ENCODE measurements at places on chromosomes 13 and 19.

- DNase-seq: no peak
Observed at GRCh38 chr13:80348314-80348713, 7.4 kb upstream of the SPRY2 start.

DNA sequence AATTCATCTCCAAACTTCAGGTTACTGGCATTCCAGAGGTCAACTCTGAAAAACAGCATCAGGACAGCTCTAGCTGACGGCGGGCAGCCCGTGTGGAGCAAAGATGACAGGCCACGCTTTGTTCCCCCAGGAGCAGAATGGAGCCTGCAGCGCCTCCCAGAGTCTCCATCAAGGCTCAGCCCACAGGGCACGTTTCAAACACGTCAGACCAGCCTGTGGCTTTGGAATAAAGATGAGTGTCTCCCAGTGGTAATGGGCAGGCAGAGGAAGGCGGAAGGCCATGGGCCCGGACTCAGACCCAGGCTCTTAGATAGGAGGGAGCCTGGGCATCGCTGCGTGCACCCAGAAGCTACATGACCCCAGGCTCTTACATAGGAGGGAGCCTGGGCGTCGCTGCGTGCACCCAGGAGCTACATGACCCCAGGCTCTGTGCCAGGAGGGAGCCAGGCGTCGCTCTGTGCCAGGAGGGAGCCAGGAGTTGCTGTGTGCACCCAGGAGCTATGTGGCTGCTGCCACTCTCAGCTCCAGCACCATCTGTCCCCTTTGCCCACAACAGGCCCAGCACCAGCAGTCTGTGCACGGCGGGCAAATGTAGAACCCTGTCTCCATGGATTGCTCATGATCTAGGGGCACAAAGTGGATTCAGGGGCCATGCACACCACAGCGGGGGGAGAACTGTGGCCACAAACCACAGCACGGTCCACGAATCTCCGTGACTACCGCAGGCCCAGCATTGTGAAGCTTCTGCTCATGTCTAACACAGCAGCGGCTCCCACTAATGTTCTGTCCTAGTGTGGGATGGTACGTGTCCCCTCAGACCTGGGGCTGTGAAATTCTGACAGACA, 47.8 kb upstream of the C13orf46 start:
- no peak for DNase-seq

DNA sequence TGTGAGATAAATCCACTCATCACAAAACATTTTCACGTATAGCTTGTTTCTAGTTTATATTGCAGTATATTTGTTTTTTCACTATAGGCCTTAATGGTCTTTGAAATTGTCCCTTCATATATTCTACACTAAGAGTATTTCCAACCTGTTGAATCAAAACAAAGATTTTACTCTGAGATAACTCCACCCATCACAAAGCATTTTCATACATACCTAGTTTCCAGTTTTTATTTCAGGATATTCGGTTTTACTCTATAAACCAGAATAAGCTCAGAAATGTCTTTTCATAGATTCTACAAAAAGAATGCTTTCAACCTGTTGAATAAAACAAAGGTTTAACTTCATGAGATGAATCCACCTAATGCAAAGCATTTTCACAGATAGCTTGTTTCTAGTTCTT, 1528.7 kb downstream of the UQCRFS1 start:
- no peak for DNase-seq

DNA sequence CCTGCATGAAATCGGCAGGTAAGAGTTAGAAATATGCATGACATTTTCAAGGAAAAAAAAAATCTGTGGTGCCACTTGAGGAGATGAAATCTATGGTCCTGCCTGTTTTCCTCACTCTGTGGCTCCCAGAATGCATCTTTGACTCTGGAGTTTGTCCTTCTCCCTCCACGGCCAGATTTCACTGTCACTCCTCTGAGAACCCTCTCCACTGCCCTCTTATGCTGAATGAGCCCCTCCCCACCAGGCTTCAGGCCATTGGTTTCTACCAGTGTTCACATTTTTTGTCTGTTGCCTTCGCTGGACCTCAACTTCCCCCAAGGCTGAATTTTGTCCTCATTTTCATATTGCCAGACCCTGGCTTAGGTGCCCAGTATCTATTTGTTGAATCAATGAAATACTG, 235.0 kb downstream of the ZIC5 start:
- DNase-seq: no peak

- no peak for DNase-seq
Observed at GRCh38 chr13:49248622-49249002, 887 bp downstream of the CDADC1 start.

DNA sequence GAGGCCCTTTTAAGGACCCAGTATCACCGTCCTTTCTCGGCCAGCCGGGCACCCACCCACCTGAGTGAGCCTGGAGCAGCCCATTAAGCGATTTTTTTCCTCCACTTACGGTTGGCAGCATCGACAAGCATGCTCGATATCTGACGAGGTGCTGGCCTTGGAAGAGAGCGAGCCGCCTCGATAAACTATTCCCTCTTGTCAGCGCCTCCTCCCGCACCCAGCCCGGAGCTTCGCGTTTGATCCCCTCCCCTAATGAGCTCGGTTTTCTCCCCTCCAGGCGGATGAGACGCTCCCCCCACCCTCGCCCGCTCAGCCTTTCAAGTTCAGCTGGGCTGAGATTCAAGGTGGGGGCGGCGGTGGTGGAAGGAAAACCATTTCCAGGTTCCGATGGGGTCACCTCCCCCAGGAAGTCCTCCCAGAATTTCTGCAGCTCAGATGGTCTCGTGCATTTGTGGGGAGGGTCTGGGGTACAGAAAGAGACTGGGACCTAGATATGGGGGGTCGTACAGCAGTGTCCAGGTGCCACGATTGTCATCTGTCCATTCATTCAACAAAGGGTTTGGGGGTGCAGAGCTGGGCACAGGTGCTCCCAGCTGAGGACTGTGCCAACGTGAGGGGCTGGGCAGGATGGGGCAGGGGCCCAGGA, 18.9 kb upstream of the ONECUT3 start:
- DNase-seq: no peak

DNA sequence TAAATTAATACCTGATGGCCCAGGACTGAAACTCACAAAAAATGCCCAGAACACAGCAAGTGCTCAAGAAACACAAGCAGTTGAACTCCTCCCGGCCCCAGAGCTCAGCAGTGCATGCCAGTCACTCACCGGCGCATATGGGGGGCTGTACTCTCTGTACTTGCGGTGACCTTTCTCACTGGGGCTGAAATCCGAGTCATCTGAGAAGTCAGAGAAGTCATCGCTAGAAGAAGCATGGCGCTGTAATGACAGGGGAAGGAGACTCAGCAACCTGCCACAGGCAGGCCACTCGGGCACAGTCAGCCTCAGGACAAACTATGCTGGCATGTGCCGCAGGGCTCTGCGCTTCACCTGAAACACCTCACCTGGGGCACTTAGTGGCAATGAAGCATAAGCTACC, 19.7 kb downstream of the ZC3H4 start:
- no peak for DNase-seq

- no peak for DNase-seq
Observed at GRCh38 chr13:28408235-28408848, 86.6 kb downstream of the FLT1 start.

DNA sequence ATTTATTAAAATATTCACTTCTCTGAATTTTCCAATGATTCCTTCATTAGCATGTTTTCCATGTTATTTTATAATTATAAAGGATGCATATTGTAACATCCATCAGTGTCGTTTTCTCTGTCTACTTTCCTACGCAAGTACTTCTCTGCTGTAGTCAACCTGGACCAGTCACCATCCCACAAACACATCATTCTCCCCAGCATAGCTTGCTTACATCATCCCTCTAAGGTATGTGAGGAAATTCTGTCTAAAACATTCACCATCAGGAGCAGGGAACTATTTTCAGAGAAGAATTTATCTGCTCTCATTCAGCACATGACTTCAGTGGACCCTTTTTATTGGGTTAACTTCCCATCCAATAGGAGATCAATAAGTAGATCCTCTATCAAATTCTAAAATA, 806.1 kb upstream of the ARGLU1 start:
- no peak for DNase-seq

GRCh38 chr13:21060338-21061028, 903 bp downstream of the LATS2 start:
- DNase-seq: no peak

DNA sequence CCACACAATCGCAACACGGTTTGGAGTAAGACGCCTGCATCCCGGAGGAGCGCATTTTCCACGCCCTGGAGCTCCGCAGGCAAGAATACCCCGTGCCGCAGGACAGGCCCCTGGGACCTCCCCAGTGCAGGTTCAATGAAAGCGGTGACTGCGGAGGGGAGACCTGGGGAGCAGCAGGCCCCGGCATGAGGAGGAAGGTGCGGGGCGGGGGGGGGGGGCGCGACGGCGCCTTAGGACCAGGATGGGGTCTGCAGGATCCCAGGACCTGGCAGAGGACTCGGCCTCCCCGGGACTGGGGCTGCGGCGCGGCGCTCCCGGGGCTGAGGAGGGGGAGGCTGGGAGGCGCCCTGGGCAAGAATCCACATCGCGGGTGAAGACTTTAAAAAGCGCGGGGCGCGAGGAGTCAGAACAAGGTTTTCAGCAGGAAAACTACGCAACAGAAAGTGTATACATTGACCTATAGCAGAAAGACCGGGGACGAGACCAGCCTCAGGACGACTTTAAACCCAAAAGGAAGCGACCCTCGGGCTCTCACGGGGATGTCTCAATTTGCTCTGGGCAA, 432 bp downstream of the ZNF611 start:
- no peak for DNase-seq

DNA sequence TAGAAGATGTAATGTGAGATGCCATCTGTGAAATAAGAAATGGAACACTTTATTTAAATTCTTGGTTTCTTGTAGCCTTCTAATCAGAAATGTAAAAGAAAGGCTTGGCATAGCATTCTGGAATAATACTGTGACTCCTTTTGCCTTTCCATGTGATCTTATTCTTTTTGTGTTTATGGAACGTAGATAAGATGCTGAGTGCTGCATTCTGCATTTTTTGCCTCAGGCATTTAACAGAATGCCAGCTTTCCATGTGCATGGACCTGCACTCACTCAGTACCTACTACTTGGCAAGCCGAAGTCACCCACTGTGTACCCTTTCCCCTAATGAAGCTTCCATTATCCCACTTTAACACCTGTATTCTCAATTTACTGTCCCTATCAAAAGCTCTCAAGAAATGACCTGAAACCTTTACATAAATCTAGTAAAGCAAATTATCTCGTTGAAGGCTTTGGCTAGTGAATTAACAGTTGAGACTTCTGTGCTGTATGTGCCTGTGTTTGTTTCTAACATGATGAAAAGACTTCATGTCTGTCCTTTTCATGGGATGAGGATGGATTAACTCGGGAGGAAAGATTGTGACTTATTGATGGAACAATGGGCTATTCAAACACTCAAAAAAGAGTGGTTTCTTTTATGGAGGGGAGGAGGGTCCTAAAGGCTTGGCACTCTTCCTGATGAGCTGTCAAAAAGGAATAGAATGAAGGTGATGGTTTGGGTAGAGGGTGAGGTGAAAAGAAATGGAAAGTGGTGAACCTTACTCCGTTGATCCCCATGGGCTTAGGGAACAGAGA, 44.7 kb upstream of the FRY start:
- DNase-seq: no peak

GRCh38 chr19:10431943-10432735, 11.8 kb downstream of the PDE4A start:
- DNase-seq: no peak

DNA sequence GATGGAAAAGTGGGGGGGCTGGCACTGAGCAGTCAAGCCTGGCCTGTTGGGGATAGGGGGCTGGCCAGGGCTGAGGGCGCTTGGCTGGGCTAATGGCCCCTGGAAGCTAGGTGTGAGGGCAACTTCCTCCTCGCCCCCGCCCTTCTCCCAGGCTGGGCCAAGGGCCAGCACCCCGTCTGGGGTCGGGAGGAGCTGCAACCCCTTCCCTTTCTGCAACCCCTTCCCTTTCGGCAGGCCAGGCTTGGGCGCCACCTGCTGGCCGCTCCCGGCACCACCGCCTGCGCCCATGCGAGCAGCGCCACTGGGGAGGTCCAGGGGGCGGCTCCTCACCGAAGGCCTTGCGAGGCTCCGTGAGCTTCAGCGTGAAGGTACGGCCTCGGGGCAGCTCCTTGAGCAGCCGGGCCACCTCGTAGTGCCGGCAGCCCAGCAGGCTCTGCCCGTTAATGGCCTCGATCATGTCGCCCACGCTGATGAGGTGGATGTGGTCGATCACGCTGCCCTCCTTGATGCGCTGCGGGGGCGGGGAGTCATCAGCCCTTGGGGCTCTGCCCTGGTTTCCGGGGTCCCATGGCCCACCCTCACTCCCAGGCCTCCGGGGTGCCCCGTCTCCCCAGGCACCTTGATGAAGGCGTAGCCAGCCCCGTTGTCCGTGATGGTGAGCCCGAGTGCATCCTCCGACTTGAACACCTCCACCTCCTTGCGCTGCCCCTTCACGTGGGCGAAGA, 5.0 kb upstream of the PTGER1 start:
- no peak for DNase-seq

DNA sequence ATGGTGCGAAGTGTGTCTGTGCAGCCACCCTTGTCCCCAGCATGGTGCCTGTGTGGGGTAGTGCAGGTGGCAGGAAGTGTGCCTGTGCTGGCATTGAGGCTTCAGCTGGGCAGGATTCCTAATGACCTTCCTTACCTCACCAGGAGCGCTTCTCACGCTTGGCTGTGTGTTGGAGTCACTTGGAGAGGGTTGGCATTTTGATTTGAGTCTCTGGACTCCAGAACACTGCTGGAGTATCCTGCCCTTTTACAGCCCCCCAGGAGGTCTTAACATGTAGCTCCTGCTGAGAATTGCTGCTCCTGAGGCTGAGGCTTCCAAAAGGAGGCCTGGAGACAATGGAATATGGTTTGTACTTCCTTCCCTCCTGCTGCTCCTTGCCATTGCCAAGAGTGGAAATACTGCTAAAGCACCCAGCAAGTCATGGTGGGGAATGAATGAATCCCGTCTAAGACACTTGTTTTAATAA, 87.1 kb downstream of the ARHGEF7 start:
- DNase-seq: no peak

DNA sequence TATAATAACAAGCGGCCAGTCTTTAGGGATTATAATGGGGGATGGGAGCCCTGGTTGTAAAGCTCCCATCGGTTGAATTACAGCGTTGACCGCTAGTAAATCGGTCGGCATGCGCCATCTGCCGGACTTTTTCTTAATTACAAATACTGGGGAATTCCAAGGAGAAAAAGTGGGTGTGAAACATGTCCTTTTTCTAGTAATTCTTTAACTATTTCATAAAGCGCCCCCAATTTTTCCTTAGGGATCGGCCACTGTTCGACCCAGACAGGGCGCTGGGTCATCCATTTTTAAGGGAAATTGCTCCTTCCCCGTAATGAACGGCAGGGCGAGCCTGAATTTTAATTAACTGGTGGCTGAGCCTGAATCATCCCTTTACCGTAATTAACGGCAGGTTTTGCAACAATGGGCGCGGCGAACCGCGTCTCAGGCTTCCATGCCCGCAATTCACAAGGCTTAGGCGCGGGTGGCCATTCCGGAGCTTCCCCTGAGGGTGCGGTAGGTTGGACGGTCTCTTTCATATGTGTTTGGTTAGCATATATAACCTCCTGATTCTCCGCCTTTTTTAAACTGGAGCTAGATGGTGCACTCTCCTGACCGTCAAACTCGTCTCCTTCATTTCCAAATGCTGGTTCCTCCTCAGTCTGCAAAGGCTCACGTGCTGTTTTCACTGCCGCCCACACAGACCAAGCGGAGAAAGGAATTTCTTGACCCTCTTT, 30.2 kb upstream of the EVI5L start:
- DNase-seq: peak; percentile 70

Data from H4 (cell line).